ENCODE measurements at places on chromosomes 6 and 20.
A peak's percentile ranks its signal among the peaks of the same experiment; 100 is the strongest.

- peak; percentile 63 for DNase-seq
Measured at GRCh38 chr6:159043947-159044346, 844 bp downstream of the TAGAP start.

GRCh38 chr6:33914645-33915044 lies 110.8 kb upstream of the MLN start:
- peak; percentile 14 for DNase-seq

DNA sequence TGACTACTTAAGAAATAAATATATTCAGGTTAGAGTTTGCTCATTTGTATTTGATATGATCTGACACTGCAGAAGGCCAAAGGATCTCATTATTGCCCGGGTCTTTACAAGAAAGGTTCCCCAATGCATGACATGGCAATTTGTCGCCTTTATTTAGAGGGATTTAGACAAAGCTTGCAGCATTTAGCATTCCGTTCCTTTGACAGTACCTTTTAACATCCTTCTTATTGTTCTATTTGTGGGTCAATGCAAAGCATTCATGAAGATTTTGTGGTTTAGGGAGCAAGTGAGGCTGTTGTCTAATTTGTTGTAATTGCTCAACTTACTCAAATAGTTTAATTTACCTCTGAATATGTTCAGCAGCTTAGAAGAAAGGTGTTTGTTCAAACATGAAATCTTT lies 230.8 kb upstream of the FLRT3 start:
- no peak for DNase-seq

DNA sequence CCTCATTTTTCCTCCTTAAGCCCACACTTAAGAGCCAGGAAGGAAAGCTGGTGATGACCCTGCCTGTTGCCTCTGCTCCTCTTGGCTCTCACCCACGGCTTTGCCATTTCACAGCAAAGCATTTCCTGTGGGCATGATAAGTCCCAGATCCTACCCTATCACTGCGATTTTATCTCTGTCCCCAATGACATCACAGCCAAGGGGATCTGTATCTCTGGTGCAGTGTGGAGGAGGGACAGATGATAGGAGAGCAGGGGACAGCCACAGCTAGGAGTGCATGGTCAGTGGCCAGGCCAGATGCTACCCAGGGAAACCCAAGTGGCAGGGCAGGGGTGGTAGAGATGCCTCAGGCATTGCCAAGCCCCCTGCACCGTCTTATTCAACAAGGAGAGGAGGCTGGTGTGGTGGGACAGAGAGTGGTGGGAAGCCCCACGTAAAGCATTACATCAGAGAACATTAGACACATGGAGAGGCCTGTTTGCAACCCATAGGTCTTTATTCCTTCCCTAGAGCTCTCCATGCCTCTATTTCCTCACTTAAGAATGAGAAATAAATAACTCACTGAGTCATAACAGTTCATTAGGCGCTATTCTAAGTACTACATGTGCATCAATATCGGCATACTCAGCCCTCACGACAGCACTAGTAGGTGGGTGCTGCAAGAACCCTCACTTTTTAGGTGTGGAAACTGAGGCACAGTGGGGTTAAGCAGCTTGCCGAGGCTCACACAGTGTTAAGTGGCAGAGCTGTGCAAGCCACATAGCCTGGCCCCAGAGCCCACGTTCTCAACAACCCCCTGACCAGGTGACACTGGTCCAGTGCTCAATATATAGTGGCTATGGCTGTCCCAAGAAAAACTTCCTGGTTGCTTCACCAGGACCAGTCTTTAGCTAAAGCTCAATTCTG lies 4.6 kb downstream of the TFEB start:
- no peak for DNase-seq

DNA sequence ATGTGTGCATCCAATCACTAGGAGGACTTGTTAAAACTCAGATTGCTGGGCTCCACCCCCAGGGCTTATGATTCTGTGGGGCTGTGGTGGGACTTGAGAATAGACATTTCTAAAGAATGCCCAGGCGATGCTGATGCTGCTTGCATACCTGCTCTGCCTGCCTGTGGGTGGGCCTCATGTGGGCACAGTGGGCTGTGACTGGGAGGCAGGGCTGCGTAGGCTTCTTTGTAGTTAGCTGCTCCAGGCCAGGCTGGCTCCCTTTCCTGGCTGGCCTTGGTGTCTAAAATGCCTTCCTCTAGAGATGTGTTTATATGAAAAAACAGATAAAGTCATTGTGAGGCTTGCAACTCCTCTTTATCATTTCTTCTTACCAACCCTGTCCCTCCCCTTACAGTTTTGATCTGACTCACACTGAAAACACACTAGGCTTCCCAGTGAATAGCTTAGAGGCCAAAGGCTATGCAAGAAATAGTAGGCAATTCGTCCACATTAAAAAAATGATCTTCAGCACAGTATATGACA lies 495.5 kb upstream of the MAP3K7 start:
- DNase-seq: peak; percentile 20

All from OCI-M1 (cell line).